A549 treated with dexamethasone at 1 μM for 4 hours (cell line): ENCODE measurements at places on chromosomes 4 and X. TPM values are rescaled to one million over a fixed set of nuclear protein-coding genes. Genes with fewer than 3 reads are reported as not detected.

YY2 gene
- total RNA-seq: 1.8 to 2.5 TPM (median 2.1 TPM) in 5 replicates

HSFX2 gene
- total RNA-seq: 0.08 to 0.38 TPM (median 0.19 TPM) in 3 of 5 replicates, not detected in the others

TAF7L gene
- 0.05 to 0.22 TPM (median 0.09 TPM) in 5 replicates for total RNA-seq

INTS6L gene
- total RNA-seq: 0.09 to 0.25 TPM (median 0.12 TPM) in 5 replicates

SYTL5 gene
- 0.16 to 0.28 TPM (median 0.26 TPM) in 5 replicates for total RNA-seq

LEF1 gene
- total RNA-seq: 0.07 to 0.18 TPM (median 0.07 TPM) in 3 of 5 replicates, not detected in the others

PCSK1N gene
- total RNA-seq: 16.0 to 47.0 TPM (median 40.7 TPM) in 5 replicates

PRSS12 gene
- total RNA-seq: 0.18 to 0.39 TPM (median 0.31 TPM) in 5 replicates

VCX3B gene
- total RNA-seq: not detected in 5 replicates

PITX2 gene
- 0.46 to 0.91 TPM (median 0.75 TPM) in 5 replicates for total RNA-seq

PRDM5 gene
- total RNA-seq: 2.9 to 5.1 TPM (median 4.4 TPM) in 5 replicates

CT45A3 gene
- 0.12 TPM in 1 of 5 replicates, not detected in the others for total RNA-seq

DRP2 gene
- total RNA-seq: 0.15 to 0.19 TPM (median 0.19 TPM) in 5 replicates

SCRG1 gene
- total RNA-seq: not detected in 5 replicates

ZFP92 gene
- 0.50 to 0.71 TPM (median 0.56 TPM) in 5 replicates for total RNA-seq

TLR1 gene
- total RNA-seq: 0.14 to 0.27 TPM (median 0.17 TPM) in 5 replicates

MTMR1 gene
- 13.5 to 17.5 TPM (median 15.7 TPM) in 5 replicates for total RNA-seq

AMBN gene
- total RNA-seq: not detected in 5 replicates

FAM9C gene
- total RNA-seq: 0.05 TPM in 1 of 5 replicates, not detected in the others

CLDN34 gene
- total RNA-seq: not detected in 5 replicates

GAGE12F gene
- total RNA-seq: not detected in 5 replicates

TMSB15C gene
- total RNA-seq: 0.04 to 0.22 TPM (median 0.13 TPM) in 5 replicates

NAT8L gene
- 8.3 to 14.4 TPM (median 13.0 TPM) in 5 replicates for total RNA-seq

SOD3 gene
- not detected in 5 replicates for total RNA-seq

MAGED4B gene
- 8.3 to 16.4 TPM (median 10.3 TPM) in 5 replicates for total RNA-seq

MAGT1 gene
- total RNA-seq: 35.9 to 46.3 TPM (median 44.6 TPM) in 5 replicates

RTL3 gene
- total RNA-seq: 0.09 to 0.16 TPM (median 0.11 TPM) in 5 replicates

PAGE4 gene
- not detected in 5 replicates for total RNA-seq

CXCL5 gene
- total RNA-seq: 24.2 to 32.4 TPM (median 25.3 TPM) in 5 replicates

FGF2 gene
- 27.3 to 61.3 TPM (median 49.2 TPM) in 5 replicates for total RNA-seq

BEND4 gene
- 0.01 to 0.07 TPM (median 0.01 TPM) in 4 of 5 replicates, not detected in the other for total RNA-seq

EVC2 gene
- 1.3 to 2.3 TPM (median 2.0 TPM) in 5 replicates for total RNA-seq

TLR6 gene
- 1.5 to 2.6 TPM (median 2.3 TPM) in 5 replicates for total RNA-seq

HTRA3 gene
- total RNA-seq: 14.9 to 21.5 TPM (median 19.4 TPM) in 5 replicates

TMPRSS11F gene
- total RNA-seq: not detected in 5 replicates

MAGEE1 gene
- total RNA-seq: 3.4 to 4.8 TPM (median 4.1 TPM) in 5 replicates

FAM133A gene
- 0.58 to 0.87 TPM (median 0.70 TPM) in 5 replicates for total RNA-seq

CITED1 gene
- total RNA-seq: 1.5 to 2.0 TPM (median 1.7 TPM) in 5 replicates

CYLC1 gene
- total RNA-seq: not detected in 5 replicates

HERC5 gene
- 3.6 to 5.0 TPM (median 4.5 TPM) in 5 replicates for total RNA-seq

SPANXN4 gene
- total RNA-seq: not detected in 5 replicates

FMR1NB gene
- not detected in 5 replicates for total RNA-seq

HMGN5 gene
- 2.1 to 3.2 TPM (median 2.7 TPM) in 5 replicates for total RNA-seq

PNMA5 gene
- total RNA-seq: not detected in 5 replicates

APLN gene
- 0.68 to 0.90 TPM (median 0.77 TPM) in 5 replicates for total RNA-seq

NWD2 gene
- total RNA-seq: not detected in 5 replicates

CT47B1 gene
- total RNA-seq: not detected in 5 replicates

ARMCX1 gene
- 0.20 to 0.49 TPM (median 0.34 TPM) in 5 replicates for total RNA-seq

ASMT gene
- 0.15 to 0.48 TPM (median 0.19 TPM) in 5 replicates for total RNA-seq

LAGE3 gene
- total RNA-seq: 46.2 to 57.3 TPM (median 56.4 TPM) in 5 replicates

GPR50 gene
- 0.10 to 0.34 TPM (median 0.26 TPM) in 5 replicates for total RNA-seq

USP26 gene
- not detected in 5 replicates for total RNA-seq
